Hematopoietic multipotent progenitor cell treated with erythropoietin and hydrocortisone succinate and interleukin-3 and kit ligand, for 8 days (in vitro differentiated cells): ENCODE measurements at places on chromosomes 5 and 9.

- no peak for DNase-seq
Measured at GRCh38 chr9:75064307-75065025, 23.5 kb downstream of the NMRK1 start.

DNA sequence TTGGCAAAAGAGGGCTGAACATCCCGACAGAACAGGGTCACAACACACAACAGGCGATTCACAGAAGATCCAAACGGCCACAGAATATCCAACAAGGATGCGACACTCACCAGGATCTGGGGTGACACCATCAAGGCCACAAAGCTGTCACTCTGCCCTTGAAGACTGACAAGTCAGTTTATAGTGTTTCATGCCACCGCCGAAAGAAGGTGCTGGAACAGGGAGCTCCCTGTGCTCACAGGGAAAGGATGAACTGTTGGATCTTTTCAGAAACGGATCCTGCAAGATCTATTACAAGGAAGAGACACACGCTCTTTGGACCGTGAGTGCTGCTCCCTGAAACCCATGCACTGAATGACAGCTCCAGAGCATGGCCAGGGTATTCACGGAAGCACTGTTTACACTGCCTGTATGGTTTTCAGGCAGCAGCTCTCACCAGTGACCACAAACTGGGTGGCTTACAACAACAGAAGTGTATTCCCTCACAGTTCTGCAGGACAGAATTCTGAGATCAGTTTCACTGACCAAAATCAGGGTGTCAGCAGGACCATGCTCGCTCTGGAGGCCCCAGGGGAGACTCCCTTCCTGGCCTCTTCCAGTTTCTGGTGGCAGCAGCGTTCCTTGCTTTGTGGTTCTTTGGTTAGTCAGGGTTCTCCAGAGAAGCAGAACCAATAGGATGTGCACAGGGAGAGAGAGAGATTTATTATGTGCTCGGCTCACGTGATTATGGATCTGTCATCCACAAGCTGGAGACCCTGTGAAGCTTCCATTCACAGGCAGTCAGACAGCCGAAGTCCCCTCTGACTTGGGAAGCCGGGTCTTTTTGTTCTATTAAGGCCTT is 52.8 kb downstream of the SEMA4D start:
- DNase-seq = no peak

- peak; percentile 53 for DNase-seq
Measured at GRCh38 chr5:180718810-180719453, 20.9 kb downstream of the OR2Y1 start.

- DNase-seq = no peak
Measured at GRCh38 chr9:91611582-91611981, 187.9 kb upstream of the NFIL3 start.

GRCh38 chr5:35182910-35183535 is 47.3 kb downstream of the PRLR start:
- DNase-seq = peak; percentile 32

- DNase-seq = no peak
Measured at GRCh38 chr9:125434986-125435775, 173.6 kb downstream of the GAPVD1 start.

- DNase-seq = no peak
Measured at GRCh38 chr5:64019746-64020145, 57.5 kb upstream of the HTR1A start.

DNA sequence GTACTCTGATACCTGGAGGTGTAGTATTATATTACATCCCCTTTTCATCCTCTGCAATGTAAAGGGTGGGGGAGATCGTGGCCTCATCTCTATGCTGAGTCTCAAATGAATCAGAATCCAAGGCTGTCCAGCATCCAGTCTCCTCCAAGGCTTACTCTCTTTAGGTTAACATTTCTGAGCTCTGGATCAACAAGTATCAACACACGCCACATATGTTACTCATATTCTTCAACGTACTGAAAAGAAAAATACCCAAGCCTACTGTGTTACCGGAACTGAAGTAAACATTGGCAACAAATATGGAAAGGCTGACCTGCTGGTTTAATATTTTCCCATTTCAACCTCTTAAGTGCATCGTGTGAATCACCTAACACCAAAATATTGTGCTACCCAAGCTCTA is 241.8 kb downstream of the GAS1 start:
- DNase-seq = no peak

- no peak for DNase-seq
Measured at GRCh38 chr9:129996161-129996830, 46.7 kb downstream of the FNBP1 start.

DNA sequence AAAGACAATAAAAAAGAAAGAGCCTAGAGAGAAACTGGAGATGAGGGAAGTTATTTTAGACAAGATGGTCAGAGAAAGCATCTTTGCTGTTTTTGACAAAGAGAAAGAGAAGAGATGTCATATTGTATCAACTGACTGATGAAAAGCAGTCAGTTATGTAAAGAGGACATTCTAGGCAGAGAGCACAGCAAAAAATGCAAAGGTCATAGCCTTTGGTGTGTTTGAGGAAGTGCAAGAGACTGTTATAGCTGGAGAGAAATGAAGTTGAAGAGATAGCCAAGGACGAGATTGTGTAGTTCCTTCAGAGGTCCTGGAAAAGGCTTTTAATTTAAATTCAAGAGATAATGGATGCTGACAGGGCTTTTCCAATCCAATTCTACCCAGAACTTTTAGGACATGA is 342.4 kb downstream of the RASEF start:
- DNase-seq = no peak

- no peak for DNase-seq
Measured at GRCh38 chr5:105350486-105351140, 1788.0 kb upstream of the NUDT12 start.

DNA sequence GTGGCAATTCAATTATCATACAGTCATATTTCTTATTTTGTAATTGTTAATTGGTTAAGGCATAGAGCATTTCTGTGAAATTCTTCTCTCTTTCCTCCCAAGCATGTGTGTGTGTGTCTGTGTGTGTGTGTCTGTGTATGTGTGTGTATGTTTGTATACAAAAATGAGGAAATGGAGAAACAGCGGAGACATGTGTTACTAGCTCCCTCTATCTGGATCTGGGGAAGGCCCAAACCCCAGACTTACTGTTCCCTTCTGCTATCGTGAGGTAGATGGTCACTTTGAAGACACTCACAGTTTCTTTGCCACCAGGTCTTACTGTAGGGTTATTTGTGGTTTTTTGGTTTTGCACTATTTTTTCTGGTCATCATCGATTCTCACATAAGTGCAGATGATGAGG is 11.4 kb upstream of the C5orf63 start:
- no peak for DNase-seq

GRCh38 chr5:112077180-112077579 is 320.2 kb upstream of the NREP start:
- DNase-seq = no peak

GRCh38 chr5:78632467-78632866 is 16.1 kb downstream of the LHFPL2 start:
- no peak for DNase-seq

DNA sequence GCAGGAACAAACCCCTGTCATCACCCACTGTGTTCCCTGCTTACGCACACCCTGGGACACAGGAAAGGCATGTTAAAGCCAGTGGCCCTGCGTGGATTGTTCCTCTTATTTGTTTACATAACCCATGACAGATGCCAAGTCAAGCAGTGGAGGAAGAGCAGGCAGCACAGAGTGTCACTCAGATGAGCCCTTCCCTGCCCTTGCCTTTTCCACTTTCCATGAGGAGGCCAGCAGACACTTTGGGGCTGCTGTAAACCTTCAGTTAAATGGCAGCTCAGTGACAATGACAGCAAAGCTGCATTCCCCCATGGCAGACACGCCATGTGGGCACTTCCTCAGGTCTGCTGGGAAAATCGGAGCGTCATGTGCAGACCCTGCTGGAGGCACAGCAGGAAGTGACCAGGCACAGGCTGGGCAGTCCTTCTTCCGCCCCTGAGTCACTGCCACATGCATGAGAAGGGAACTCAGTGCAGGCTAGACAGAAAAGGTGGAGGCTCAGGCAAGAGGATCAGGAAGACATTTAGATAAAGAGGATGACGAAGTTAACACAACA is 216.8 kb upstream of the PIK3R1 start:
- no peak for DNase-seq

- DNase-seq = no peak
Measured at GRCh38 chr5:177514541-177514940, 2.2 kb downstream of the DDX41 start.

DNA sequence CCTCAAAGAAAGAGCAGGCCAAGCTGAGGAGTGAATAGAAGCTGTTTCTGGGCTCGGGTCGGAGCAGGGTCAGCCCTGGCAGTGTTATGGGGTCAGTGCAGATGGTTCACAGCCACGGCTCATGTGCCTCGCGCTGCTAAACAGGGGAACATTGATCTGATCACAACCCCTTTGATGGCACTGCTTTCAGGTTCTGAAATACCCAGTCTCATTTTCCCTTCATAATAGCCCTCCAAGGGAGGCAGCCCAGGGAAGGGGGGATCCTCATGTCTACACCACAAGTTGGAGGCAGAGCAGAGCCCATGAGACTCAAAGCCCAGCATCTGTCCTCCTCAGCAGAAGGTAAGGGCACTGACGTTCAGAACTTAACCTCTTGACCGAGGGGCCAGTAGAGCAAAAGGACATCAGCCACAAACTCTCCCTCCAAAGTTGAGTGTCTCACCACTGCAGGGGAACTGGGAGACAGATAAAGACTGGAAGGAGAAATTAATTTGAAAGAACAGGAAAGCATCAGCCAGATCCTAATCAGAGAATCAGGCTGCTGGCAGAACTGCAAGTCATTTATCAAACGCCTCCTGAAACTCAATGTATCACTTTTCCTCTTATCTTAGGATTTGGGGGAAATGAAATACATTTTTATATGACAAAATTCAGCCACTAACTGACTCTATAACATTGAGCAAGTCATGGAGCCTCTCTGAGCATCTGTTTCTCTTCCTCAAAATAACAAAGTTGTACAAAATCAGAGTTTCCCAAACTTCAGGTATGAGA is 110.6 kb downstream of the SH3TC2 start:
- peak; percentile 43 for DNase-seq

- no peak for DNase-seq
Measured at GRCh38 chr5:3452622-3453021, 143.0 kb upstream of the IRX1 start.

DNA sequence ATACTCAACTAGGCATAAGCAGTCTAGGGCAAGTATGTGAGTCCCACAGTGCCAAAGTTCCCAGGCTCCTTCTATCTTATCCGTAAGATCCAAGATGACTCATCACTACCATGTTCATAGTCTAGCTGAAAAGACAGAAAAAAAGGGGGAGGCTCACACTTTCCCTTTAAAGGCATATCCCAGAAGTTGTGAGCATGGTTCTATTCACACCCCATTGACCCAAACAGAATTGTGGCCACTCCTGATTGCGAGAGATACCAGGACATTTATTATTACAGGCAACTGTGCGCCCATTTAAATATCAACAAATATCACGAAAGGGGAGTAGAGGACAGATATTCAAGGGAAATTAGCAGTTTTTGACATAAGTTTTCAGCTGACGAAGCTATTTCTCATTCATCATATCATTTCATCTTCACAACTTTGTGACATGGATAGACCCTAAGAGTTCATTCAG is 8.1 kb upstream of the PFDN1 start:
- no peak for DNase-seq

GRCh38 chr5:138095100-138095907 is 11.5 kb downstream of the WNT8A start:
- DNase-seq = no peak
